ELR (cell line): ENCODE measurements at places on chromosomes 7 and 10.

- DNase-seq, result no peak
Observed at GRCh38 chr7:12584930-12585329, 14.4 kb downstream of the SCIN start.

GRCh38 chr7:42935861-42936260, 3.7 kb downstream of the MRPL32 start:
- DNase-seq, result no peak

DNA sequence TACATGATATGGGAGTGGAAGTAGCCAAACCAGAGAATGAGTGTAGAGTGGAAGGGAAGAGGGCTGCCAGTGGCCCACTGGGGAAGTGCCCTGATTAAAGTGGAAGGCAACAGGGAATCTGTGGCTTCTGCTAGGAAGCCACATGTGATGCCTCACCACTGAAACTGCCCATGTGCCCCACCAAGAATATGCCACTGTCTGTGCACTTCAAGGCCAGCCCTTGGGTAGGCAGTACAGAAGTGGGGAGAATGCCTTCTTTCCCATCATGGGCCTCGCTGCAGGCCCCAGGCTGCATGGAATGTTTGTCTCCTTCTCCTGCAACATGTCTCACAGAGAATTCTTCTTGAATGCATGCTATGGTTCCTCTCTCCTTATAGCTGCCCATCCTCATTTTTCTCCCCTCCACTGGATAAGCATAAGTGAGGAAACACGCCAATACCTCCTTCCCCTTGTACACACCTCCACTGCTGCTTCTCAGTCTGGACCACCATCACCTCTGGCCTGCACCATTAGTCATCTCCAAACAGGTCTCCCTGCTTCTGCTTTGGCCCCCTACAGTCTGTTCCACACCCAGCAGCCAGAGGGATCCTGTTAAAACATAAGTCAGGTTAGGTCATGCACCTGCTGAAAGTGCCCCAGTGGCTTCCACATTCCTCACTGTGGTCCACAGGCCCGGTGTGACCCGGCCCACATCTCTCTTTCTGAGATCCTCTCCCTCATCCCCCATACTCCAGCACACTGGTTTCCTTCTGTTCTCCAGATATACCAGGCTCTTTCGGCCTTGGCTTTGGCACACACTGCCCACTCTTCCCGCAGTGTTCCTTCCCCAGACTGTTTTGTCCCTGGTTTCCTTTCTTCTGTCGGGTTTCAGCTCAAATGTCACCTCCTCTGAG, 37.1 kb downstream of the SNX10 start:
- DNase-seq, result no peak

DNA sequence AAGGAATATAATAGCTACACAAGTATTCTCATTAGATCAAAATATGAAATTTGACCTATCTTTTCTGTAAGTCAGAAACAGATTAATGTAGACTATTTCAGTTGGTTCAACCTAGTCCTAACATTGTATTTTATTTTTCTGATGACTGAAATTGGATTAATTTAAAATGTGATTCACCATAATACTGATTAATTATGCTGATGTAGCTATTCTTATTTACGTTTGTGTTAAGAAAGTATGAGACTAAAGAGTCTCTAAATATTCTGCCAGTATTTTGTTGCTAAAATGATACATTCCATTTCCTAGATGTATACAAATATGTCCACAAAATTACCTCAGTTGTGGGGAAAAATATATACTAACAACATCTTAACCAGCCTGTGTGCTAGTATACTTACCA, 18.3 kb downstream of the MARCHF5 start:
- DNase-seq, result no peak

GRCh38 chr10:42975558-42976340, 101.1 kb upstream of the RET start:
- peak; percentile 7 for DNase-seq

- peak; percentile 74 for DNase-seq
Observed at GRCh38 chr7:131507592-131508331, 48.7 kb downstream of the PODXL start.

- DNase-seq, result peak; percentile 38
Observed at GRCh38 chr7:135803143-135803542, 54.5 kb upstream of the FAM180A start.

GRCh38 chr7:24354456-24354855, 70.5 kb downstream of the NPY start:
- DNase-seq, result no peak

GRCh38 chr10:83165265-83165664, 974.0 kb upstream of the GHITM start:
- DNase-seq, result no peak

GRCh38 chr7:158362912-158363905, 224.4 kb downstream of the PTPRN2 start:
- no peak for DNase-seq

GRCh38 chr10:107163881-107164861, at the start of gene SORCS1:
SORCS1 (minus strand) TSS chr10:107164706.
- DNase-seq, result no peak

GRCh38 chr10:9253121-9253520, 1198.6 kb downstream of the GATA3 start:
- DNase-seq, result peak; percentile 3

GRCh38 chr10:80465839-80466590, 11.9 kb downstream of the TSPAN14 start:
- peak; percentile 50 for DNase-seq

DNA sequence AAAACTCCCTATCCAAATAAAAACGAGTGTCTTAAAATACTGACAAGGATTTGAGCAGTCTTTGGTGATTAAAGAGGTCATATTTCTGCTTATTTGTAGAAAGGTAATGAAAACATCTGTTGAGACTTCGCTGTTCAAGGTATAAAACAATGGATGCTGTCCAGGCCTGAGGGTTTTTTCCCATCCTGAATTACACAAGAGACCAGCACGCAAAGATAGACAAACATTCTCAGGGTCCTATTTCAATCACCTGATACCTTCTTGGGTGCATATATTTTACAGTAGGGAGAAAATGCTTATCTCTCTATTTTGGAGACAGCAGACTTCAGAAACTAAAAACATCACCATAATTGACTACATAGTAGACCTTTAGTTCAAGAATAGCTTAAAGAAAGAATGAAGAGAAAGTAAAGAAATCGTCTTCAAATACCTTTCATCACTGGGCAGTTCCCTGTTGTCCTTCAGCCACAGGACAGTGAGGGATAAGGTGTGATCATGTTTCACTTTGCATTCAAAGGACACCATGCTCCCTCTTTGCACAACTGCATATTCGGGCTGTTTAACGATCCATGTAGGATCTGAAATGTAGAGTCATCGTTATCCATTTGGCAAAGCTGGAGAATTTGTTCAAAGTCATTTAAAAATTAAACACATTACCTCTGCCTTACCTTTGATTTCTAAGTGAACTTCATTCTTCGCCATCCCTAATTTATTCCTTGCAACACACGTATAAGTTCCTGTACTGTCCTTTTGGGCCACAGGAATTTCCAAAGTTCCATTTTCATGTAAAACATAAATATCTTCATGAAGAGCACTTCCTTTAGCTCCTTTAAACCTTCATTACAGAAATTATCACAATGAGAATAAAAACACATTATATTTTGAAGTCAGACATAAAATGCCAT, 63.7 kb upstream of the LAMB4 start:
- no peak for DNase-seq

DNA sequence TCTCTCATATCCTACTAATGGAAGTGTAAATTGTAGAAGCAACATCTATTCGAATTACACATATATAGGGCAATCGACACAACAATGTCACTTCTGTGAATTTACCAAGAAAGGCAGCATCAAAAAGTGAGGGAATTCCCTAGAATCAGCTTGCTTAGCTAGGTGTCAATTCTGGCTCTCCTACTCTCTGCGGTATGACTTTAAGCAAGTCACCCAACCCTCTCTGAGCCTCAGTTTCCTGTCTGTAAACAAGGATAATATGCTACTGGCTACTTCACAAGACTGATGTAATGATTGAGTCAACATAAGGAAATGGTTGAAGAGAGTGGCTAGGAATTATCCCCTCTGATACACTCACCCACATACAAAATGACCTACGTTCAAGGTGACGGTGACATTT, 19.4 kb downstream of the CCDC6 start:
- DNase-seq, result no peak

- DNase-seq, result peak; percentile 10
Observed at GRCh38 chr7:24138343-24138742, 145.6 kb upstream of the NPY start.

DNA sequence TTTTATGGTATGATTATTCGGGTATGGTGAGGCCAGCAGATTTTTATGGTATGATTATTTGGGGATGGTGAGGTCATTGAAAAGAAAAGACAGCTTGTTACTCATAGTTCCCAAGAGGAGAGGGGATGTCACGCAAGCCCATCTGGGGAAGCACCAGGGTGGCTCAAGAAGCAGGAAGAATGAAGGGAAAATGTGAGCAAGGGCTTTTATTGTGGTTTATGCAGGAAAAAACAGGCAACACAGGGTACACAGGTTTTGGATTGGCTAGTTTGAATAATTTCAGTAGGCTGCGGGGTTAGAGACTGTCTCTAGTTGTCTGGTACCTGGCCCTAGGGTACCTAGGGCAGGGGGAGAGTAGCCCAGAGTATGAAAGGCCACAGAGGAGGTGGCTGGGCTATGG, 26.8 kb upstream of the DGKI start:
- peak; percentile 82 for DNase-seq

GRCh38 chr10:114963908-114964307, 25.9 kb downstream of the TRUB1 start:
- DNase-seq, result no peak

GRCh38 chr7:47635091-47636080, 53.5 kb upstream of the TNS3 start:
- no peak for DNase-seq

DNA sequence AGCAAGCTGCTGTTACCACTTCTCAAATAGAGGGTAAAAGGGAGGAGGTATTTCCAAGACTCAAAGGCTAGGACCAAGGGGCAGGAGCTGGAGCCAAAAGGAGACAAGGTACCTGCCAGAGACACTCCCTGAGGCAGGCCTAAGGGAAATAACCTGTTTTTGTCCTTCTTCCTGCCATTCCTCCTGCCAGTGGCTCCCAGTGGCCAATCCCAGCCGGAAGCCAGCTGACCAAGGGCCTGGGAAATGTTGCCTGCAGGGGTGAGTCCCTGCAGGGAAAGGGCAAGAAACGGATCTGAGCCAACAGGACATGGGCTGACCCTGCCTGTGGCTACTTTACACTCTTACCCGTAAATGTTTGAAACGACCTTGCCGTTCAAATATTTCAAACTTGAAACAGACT, 3.5 kb downstream of the CYTH3 start:
- no peak for DNase-seq

DNA sequence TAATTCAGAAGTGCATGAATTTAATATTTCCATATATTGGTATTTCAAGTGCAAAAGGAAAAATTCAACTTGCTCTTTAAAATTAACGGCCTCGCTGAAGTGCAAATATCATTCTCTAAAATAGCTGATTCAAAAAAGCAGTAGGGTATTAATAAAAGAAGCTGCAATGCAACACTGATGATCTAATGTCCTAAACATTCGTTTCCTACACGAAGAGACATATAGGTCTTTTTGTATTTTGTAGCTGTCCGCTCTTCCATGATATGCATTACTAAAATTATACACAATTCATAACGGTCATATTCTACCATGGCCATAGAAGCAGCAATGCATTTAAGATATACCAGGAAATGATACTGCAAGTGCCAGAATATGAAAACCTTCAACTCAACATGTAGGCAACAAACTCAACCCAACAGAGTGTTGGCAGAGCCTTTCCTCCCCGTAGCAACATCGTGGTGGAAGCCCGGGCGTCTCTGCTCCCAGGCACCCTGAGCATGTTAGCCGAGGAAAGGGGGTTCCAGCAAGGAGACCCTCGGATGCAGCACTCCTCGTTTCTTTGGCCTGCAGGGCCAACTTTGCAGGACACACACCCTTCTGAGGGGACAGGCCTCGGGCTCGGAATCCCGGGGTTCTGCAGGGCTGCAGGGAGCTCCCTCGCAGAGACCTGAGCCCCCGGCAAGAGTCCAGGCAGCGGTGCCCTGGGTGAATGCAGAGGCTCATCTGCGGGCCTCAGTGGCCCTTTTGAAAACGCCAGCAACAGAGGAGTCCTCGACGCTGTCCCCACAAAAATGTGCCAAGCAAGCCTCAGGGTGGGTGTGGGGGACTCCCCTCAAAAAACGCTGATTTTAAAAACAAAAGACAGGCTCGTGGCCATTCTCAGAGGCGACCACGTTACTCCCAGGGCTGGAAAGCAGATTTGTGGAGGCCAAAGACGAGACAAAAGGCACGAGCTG, 1.6 kb downstream of the FAM171A1 start:
- peak; percentile 17 for DNase-seq

- DNase-seq, result no peak
Observed at GRCh38 chr10:11280187-11280932, 262.7 kb downstream of the CELF2 start.

DNA sequence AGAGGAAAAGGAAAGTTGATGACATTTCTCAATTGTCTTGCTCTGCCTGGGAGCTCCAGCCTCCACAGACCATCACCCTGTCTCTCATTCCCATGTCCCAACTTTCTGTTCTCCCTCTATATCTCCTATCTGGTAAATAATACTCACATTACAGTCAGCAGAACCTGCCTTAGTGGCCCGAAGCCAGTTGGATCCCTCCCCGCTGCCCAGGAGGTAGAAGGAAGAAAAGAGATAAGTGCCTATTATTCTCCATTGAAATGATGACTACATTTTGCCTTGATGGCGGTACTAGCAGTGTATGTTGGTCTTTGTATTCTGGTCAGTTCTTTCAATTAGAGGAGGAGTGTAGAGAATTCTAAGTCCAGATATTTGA, 91.9 kb downstream of the CSTF2T start:
- no peak for DNase-seq

DNA sequence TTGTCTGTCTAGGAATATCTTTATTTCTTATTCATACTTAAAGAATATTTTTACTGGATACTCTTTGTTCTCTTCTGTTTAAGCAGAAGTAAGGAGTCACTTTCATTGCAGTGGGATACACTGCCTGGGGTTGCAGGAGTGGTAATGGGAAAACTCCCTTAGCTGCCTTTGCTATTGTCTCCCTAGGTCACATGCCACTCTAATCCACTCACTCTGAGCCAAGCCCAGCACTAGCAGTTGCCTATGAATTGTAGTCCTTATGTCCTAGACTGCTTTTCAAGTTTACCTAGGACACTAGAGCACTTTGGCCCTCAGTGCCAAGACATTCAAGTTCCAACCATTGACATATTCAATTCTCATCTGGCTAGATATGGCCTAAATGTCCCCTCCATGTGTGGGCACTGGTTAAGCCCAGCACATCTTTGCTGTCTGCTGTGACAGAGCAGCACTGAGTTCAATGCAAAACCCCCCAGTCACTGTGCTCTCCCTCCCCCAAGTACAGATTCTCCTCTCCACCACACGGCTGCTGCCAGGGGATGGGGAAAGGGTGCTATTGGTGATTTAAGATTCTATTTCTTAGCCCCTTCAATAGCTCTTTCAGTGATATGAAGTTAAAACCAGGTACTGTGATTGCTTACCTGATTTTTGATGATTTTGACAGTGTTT, 991.7 kb upstream of the KCND2 start:
- DNase-seq, result no peak
